ENCODE measurements at places on chromosomes 13 and 19.
A peak's percentile ranks its signal among the peaks of the same experiment; 100 is the strongest.

DNA sequence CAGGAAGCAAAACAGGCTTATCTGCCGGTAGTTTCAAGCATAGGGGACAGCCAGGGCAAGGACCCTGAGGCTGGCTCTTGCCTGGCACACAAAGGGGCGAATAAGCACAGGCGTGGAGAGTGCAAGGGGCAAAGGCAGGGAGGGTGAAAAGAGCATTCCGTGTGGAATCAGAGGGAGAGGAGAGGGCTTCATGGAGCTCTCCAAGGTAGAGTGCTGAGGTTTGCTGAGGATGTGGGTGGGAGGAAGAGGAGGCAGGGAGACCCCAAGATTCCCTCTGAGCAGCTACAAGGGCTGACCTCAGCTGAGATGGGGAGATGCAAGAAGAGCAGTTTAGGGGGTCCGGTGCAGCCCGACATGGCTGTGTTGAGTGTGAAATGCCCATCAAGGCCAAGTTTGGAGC is 36.5 kb upstream of the ZNRF4 start:
- no peak for DNase-seq

- peak; percentile 53 for DNase-seq
These were observed 370.9 kb downstream of the KLF5 start for GRCh38 chr13:73429701-73430100.

- peak; percentile 53 for DNase-seq
These were observed 75.8 kb upstream of the UBAC2 start for GRCh38 chr13:99124794-99125316.

GRCh38 chr13:107574517-107575210 is 640.7 kb downstream of the LIG4 start:
- peak; percentile 4 for DNase-seq

GRCh38 chr13:91401920-91402319 is 3.5 kb downstream of the GPC5 start:
- no peak for DNase-seq

- no peak for DNase-seq
These were observed 240.3 kb downstream of the SHISA2 start for GRCh38 chr13:25811506-25811905.
